ENCODE measurements at places on chromosomes 2 and 18. TPM values are rescaled to one million over a fixed set of nuclear protein-coding genes. Genes with fewer than 3 reads are reported as not detected.
A peak's percentile ranks its signal among the peaks of the same experiment; 100 is the strongest.

Gene KCNIP3
- total RNA-seq: not detected

Gene SCYGR4
- total RNA-seq: not detected

Gene HES6
- 25.8 TPM for total RNA-seq

Gene RBM43
- 3.7 TPM for total RNA-seq

Gene POU3F3
- total RNA-seq: not detected

DNA sequence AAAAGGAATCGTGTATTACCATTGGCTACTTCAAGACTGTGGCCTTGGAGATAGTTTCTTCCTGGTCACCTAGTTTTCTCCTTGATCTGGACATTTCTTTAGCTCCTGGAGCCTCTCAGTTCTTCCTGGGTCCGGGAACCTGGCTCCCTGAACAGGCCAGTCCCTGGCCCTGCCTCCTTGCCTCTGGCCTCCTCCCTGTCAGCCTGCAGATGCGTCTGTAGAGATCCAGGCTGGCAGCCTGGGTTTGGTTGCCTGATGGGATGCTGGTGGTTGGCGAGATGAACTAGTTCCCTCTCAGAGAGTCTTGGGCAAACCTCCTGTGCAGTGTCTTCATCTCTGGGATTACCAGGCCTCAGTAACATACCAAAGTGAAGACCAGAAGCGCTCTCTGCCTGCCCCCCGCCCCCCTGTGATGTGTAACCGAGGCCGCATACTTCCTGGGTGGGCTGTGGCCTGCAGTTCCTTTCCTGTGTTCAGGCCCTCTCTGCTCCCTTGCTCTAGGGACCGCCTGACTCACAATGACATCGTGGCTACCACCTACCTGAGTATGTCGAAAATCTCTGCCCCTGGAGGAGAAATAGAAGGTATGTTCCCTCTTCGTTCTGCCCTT lies 85.4 kb downstream of the DYSF start:
- no peak for DNase-seq

DNA sequence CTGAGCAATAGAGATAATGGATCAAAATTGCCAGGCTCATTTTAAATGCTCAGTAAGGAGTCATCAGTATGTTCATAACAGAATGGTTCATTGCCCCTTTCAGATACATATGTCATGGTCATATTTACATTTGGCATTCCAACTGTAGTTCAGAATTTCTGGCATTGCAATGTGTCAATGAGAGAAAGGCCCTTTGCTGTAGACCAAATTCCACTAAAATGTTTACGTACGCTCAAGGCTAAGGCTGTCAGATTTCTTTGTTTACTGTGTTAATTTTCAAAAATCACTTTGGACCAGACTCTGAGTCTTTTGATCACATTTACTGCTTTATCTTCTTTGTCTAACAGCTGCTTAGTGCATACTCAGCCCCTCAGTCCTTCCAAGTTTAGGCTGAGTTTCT lies 213.5 kb downstream of the PIK3C3 start:
- DNase-seq: no peak

GRCh38 chr2:3741867-3742602 lies 38.7 kb downstream of the DCDC2C start:
- DNase-seq: no peak

- DNase-seq: no peak
These were observed 167.7 kb downstream of the PLCL1 start for GRCh38 chr2:197972061-197972460.

DNA sequence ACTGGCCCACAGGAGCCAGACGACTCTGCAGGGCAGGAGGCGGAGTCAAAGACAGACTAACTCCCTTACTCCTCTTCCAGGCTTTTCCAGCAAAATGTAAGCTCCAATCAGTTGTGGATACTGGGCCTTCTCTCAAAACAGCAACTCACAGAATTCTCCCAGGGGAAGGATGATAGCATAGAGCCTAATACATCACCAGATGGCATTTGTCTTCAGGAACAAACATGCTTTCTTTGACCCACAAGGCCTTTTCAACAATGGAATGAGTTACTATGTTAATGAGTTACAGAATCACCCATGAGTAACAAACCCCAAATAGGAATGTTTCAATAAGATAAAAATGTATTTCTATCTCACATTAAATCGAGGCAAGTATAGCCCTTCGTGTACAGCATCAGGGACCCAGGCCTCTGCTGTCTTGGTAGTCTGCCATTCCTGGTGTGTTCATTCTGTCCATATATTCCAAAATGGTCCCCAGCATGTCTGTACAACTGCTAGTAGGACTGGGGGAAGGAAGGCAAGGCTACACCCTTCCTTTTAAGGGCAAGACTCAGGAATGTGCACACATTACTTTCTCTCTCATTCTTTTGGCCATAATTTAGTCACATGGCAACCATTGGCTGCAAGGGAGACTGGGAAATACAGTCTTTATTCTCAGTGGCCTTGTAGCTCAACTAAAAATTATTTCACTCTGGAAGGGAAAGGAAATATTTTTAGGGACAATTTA lies 76.4 kb downstream of the BOD1L2 start:
- no peak for DNase-seq

GRCh38 chr2:201208563-201209252 lies 25.8 kb downstream of the CASP10 start:
- peak; percentile 72 for DNase-seq

- no peak for DNase-seq
These were observed 5.4 kb downstream of the MPPE1 start for GRCh38 chr18:11902522-11903292.

DNA sequence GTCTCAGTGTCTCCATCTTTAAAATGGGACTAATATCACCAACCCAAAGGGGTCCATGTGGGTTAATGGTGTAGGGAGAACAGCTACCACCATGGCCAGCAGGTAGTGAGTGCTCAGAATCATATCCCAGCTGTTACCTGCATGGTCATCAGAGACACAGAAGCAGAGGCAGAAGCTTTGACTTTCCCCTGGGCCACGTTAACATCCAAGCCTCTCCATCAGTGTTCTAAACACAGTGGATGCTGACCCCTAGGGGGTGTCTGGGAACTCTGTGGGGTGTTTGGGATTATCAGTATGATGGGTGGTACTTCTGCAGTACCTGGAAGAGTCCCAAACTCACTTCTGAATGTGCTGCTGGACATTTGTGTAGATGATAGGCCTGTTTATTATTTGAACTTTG lies 93.6 kb downstream of the GYPC start:
- DNase-seq: peak; percentile 57

DNA sequence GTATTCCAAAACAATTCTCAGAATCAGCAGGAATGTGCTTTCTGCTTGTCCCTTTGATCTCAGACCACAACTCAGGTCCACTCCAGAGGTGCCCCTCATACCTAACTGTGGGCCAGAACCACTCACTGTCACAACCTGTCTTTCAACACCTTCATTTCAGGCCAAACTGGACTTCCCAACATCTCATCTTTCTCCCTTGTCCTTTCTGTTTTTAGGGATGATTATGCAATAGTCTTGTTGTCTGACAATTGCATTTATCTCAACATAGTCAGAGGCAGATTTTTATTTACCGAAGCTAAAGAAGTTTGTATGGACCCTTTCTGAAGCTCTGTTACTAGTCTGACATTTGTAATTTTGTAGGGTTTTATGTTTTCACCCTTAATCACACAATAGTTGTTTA lies 95.9 kb downstream of the EPHA4 start:
- no peak for DNase-seq

DNA sequence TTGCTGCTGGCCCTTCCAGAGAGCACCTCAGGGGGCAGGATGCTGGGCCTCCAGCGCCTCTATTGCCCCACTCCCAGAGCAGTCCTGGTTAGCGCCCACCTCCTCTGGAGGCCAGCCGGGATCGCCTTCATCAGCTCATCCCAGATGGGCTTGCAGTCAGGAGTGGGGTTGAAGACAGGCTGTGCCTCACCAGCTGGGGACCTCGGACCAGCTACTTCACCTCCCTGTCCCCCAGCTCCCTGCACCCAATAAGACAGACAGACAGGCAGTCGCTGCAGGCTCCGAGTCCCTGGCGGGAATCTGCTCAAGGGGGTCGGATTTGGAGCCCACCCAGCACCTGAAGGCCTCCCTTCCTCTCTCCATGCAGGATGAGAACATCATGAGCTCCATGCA lies 18.9 kb upstream of the FAHD2A start:
- DNase-seq: no peak

- no peak for DNase-seq
These were observed 91.5 kb downstream of the MREG start for GRCh38 chr2:215921895-215922294.

- peak; percentile 67 for DNase-seq
These were observed 2.2 kb downstream of the TGIF1 start for GRCh38 chr18:3451989-3452749.

DNA sequence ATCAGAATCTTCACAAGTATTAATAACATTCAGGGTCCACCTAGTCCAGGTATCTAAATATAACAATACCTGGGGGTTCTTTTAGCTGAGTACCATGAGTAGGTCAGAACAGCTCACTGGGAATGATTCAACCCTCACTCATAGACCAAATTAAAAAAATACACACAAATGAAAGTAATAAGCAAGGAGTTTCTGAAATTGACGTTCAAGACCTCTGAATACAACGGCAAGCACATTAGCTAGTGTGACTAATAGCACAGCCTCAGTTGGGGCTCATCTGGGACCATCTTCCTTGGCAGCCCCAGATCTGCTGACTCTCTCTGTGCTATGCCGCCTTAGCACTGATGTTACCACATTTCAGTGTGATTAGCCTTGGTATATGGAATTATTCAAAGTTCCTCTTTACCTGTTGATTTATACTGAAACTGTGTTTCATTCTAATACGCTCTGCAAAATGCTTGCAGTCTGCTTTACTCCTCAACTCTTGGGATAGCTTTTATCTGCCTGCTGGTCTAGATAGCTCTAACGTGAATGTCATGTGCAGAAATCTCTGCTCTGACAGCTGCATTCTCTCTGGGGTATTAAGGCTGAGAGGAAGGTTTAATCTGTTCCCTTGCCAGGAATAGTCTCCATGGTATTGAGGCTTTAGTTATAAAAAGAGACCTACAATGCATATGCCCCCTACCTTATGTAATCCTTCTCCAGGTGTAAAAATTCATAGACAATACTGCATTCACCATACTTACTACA lies 153.3 kb downstream of the METTL4 start:
- DNase-seq: no peak

- DNase-seq: no peak
These were observed 143.3 kb downstream of the GLI2 start for GRCh38 chr2:120878970-120879369.

DNA sequence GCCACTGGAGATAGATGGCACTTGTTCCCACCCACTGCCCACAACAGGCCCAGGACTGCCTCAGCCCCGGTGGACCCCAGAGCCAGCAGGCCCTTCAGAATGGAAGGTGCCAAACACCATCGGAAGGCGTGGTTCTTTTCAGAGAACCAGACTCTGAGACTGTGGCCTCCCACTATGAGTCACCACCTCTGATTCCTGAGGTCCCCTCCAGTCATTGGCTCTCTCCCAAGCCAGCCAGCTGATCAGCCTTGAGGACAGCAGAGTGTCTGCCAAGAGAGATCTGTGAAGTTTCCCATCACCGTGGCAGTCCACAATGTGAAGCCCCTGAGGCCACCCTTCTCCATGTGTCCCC lies 10.4 kb upstream of the MAP3K2 start:
- no peak for DNase-seq

DNA sequence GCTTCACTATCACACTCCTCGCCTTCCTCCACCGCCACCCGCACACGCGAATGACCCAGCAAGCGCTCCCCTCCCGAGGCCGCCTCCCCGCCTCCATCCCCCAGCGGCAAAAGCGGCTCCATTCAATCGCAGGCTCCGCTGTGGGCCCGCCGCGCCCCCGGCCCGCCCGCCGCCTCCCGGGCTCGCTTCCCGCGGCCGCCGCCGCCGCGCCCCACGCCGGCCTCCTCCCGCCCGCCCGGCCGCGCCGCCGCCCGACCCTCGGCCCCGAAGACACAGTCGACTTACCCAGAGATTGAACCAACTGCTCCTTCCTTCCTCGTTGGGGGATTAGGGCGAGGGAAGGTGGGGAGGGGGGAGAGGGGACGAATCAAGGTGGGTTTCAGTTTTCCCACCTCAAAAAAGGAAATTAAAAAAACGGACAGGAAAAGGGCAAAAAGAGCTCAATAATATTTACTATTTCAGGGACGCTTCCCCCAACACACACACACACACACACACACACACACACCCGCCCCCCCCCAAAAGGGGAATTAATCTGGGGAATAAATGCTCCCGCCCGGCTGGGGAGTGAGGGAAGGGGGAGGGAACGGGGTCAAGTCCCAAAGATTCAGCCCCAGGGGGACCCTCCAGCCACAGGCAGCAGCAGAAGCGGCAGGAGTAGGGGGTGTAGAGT lies 743 bp downstream of the XPO1 start:
- DNase-seq: no peak

GRCh38 chr2:195456771-195457170 lies 200.3 kb upstream of the SLC39A10 start:
- DNase-seq: no peak

- no peak for DNase-seq
These were observed 204.4 kb downstream of the SRBD1 start for GRCh38 chr2:45406621-45407020.

DNA sequence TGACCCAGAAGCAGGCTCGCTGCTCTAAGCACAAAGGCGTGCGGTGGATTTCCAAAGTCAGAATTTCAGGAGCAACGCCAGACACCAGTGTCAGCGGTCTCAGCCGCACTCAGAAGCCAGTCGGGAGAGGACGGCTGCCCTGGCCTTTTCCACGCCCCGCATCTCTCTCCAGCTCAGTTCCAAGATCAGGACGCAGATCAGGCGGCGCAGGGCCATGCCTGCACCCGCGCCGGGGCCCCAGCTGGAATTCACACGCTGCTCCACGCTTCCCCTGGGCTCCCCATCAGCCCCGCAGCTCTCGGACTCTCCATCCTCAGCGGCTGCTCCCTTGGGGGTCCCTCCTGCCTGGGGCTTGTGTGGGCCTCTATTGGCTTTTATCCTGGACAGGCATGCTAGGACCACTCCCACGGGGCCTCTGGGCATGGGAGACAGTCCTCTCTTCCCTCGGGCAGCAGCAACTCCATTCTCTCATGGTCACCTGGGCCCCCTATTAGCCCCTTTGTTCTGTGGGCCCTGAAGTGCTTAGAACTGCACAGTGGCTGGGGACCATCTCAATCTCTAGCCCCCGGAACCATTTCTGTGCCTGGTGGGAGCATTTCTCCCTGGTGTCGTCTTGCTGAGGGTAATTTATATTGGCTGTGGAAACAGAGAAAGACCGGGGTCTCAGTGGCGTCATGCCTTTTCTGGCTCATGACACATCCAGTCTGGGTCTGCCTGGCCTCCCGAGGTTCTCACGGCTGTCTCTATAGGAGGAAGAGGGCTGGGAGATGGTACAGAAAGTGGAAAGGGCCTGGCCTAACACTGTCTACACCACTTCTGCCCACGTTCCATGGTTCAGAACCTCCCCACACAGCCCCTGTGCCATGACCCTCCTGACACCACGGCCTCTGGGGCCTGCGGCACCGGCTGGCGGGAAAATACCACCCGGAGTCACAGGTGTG lies 14.9 kb upstream of the TMEM18 start:
- DNase-seq: no peak

GRCh38 chr2:127067620-127068350 lies 39.2 kb downstream of the BIN1 start:
- peak; percentile 91 for DNase-seq

- peak; percentile 90 for DNase-seq
These were observed 56.6 kb upstream of the SLC1A4 start for GRCh38 chr2:64932371-64933216.

All from Karpas-422 (cell line).